ENCODE measurements at places on chromosomes 7 and 10.

- DNase-seq: no peak
These were observed 3.2 kb downstream of the ABCC2 start for GRCh38 chr10:99785646-99786045.

DNA sequence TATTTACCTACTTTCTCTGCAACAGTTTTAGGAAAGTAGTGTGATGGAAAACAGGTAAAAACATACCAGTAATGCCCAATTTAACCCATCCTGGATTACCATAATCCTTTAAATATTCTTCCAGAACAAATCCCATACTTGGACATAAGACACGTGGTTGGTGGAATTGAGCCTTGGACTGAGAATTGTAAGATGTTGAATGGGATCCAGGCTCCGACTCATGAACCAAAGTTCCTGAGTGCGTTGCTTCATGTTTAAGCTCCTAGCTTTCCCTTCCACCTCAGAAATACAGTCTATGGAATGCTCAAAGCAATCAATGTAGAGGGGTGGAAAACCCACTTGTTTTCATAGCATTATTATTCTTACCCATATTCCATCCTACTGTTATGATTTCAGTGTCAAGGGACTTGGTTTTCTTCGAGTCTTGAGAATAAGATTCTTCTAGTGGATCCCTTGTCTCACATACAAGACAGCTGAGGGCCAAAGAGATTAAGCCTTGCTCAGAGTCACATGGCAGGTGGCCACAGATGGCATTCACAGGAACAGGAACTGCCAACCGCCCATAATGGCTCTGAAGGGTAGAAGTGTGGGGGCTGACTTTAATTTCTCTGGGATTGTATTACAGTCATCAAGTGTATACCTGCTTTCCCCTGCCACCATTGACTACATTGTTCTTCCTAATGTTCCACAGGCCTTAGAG is 171.2 kb downstream of the GFRA1 start:
- no peak for DNase-seq

DNA sequence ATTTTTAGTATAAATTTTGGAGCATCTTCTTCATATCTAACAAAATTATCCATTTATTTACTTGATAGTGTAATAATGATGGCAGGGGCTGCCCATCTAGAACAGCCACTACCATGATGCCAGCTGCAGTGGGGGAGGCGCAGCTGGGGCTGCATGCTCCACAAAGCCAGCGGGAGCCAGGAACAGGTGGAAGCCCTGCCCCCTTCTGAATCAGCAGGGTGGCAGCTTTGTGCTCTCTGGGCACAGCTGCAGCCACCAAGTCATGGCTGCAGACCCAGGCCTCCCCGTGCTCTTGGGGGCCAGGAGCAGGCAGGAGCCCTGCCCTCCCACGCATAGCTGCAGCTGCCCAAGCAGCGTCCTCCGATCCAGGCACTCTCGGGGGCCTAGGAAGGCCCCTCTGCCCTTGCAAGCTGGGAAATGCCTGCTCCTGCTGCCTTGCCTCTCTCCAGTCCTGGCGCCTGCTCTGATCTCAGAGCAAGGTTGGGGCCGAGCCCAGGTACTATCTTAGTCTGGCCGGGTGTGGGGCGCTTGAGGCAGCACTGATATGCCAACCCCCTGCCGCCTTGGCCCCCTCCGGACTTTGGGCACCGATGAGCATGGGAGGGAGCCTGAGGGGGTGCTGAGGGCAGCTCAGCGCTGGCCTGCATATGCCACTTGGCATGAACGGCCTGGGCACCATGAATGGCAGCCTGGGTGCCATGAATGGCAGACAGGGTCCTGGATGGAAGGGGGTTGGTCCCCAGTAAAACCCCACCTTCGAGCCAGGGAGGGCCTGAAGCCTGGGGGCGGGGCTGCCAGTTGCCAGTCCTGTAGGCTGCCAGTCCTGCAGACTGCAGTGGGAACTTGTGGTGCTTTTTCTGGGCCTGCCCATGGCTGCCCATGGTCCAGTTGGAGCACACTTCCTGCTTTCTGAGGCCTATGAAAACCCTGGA is 1110.8 kb upstream of the POT1 start:
- DNase-seq: no peak

DNA sequence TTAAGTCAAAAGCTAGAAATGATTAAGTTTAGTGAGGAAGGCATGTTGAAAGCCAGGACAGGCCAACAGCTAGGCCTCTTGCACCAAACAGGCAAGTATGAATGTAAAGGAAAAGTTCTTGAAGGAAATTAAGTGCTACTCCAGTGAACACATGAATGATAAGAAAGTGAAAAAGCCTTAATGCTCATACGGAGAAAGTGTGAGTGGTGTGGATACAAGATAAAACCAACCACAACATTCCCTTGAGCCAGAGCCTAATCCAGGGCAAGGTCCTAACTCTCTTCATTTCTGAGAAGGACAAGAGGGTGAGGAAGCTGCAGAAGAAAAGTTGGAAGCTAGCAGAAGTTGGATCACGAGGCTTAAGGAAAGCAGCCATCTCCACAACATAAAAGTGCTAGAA is 53.0 kb downstream of the DNAJC1 start:
- no peak for DNase-seq

DNA sequence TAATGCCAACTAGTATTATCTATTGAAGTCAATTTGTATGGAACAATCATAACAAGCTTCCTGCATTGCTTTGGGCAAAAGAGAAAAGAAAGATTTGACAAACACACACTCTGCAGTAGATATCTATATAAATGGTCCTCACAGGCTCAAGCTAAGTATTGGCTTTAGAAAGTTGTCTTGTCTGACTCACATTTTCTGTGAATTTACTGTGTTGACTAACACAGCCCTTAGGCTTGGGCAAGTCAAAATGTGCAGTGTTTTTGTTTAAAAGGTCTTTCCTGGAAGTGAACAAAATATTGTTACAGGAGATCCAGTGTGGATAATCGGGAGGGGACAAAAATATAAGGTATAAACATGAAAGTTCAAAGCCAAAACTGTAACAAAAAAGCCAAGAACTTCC is 194.4 kb downstream of the RELN start:
- no peak for DNase-seq

- DNase-seq: no peak
These were observed 137.8 kb downstream of the SPAG6 start for GRCh38 chr10:22483132-22483531.

DNA sequence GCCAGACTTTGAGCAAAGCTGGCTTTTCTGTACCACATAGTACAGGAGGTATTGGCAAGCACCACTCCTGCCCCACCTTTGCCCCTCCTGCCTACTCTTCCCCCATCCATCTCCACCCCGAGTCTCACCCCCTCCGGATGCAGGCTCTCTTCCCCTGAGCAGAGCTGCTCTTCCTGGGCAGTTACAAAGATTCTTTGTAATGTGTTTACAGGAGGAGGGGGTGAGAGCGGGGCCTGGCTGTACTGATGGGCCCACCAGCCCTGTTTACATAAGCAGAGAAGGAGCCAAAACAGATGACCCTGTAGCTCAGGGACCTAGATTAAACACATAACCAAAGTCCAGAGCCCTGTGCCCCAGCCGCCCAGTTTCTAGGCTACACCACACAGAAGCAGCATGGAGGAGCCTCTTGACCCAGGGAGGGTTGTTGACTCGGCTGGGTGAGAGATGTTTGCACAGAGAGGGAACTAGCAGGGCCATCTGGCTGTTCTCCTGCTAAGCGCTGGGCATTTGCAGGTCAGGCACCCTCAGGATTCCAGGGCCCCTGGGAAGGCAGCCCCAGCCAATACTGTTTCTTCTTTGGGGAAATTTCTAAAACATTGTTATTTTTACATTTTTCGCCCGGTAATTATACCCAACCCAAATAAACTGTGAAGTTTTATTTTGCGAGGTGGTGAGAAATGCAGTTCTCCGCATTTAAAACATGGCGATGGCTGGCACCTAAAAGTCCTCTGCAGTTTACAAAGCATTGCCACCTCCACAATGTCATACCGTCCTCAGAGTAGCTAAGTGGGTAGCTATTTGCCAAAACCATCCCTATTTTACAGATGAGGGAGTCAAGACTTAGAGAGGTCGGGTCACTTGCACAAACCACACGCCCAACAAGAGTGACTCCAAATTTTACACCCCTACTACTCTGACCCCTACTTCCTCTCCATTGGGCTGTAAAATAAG is 11.4 kb upstream of the ZKSCAN1 start:
- DNase-seq: no peak

- DNase-seq: no peak
These were observed 519.6 kb downstream of the REEP3 start for GRCh38 chr10:64040781-64041180.

DNA sequence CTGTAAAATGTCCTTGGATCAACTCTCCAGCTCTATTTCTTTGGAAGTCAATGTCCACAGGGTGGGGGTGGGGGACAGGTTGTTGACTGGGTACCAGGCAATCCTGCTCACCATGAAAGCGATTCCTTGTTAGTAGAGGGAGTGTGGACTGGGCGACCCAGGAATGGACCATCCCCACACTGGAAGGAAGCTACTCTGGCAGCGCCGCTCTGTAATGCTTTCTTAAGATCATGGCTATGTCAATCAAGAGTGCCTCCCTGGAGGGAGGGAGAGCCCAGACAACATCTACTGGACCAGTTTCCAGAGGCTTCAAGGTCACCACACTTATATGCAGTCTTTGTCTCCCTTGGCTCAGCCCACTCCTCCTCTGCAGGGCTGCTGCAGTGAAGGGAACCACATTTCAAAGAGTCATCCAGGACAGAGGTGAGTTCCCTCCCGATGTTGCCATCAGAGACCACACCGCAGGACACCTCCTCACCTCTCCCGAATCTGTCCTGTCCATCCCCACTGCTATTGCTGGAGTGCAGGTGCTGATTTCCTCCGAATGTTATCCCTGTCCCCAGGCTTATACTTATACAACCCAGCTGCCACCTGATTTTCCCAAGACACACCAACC is 6.9 kb downstream of the GIMAP5 start:
- DNase-seq: no peak
